ENCODE measurements at places on chromosomes 11 and 22.

- DNase-seq = no peak
These were observed 9.3 kb upstream of the WBP2NL start for GRCh38 chr22:41989246-41989645.

- no peak for DNase-seq
These were observed 72.8 kb downstream of the THAP12 start for GRCh38 chr11:76307978-76308747.

GRCh38 chr11:26753723-26754504 lies 32.1 kb upstream of the SLC5A12 start:
- DNase-seq = peak; percentile 39

DNA sequence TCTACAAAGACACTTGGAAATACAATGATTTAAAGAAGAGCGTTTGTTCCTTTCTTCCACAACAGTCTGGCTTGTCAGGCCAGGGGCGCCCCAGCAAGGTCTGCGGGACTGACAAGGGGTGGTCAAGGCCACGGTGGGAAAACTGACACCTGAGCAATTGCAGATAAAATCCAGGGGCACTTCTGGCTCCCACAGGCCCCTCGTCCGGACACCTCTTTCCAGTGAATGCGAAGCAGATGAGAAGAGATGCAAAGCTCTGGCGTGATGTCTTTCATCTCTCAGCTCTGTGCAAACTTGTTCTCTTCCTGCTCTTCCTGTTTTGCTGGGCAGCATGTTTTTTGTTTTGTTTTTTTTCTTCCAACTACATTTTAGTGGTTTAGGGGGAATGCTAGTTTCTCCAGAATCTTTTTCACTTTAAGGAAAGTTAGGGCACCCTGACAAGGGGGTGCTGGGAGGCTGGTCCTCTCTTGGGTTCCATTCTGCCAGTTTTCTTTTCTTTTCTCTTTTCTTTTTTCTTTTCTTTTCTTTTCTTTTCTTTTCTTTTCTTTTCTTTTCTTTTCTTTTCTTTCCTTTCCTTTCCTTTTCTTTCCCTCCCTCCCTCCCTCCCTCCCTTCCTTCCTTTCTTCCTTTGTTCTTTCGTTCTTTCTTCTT lies 11.1 kb upstream of the CBX6 start:
- DNase-seq = no peak

DNA sequence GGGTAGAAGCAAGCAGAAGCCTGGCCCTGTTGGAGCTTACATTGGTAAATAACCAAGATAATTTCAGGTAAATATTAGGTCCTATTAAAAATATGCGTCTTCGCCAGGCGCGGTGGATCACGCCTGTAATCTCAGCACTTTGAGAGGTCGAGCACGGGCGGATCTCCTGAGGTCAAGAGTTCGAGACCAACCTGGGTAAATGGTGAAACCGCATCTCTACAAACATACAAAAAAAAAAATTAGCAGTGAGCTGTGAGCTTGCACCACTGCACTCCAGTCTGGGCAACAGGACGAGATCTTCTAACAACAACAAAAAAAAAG lies 529 bp upstream of the SULT4A1 start:
- no peak for DNase-seq

- no peak for DNase-seq
These were observed at the start of gene FGF19 for GRCh38 chr11:69703768-69704507. Gene FGF19, minus strand, starts transcription at chr11:69704022. Its CDS starts 146 bp downstream, at chr11:69703876.

DNA sequence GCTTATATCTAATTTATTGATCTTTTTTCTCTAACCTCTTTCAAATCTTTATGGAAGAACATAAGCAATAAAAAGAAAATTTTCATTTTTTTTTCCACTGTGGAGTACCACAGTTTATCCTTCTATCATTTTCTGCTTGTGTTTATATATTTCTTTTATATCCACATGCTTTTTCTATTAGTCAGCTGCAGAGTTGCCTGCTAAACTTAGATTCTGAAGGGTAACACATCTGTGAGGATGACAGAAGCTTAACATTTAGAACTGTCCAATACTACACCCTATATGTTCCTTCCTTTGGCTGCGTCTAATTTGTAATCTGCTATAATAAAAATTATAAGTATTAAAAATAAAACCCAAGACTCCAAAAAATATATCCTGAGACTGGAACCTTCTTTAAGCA lies 20.8 kb downstream of the CCDC90B start:
- DNase-seq = no peak
